GM10248 (cell line): ENCODE measurements at places on chromosomes 5 and 9.

DNA sequence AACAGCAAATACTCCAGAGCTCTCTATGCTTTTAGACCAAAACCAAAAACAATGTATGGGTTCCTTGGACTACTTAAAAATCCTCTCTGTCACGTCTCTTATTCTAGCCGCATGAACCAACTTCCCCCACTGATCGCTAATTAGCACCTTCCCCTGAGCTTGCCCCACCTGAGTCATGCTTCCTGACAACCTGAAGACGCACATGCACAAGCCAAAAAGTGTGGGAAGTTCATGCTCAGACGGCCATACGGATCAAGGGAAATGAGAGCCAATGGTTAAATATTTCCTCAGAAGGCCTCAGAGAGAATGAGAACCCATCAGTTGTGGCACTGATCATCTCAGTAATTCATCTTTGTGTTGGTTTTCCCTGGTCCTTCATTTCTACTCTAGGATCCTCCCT is 199.7 kb downstream of the BNC2 start:
- DNase-seq, result no peak

DNA sequence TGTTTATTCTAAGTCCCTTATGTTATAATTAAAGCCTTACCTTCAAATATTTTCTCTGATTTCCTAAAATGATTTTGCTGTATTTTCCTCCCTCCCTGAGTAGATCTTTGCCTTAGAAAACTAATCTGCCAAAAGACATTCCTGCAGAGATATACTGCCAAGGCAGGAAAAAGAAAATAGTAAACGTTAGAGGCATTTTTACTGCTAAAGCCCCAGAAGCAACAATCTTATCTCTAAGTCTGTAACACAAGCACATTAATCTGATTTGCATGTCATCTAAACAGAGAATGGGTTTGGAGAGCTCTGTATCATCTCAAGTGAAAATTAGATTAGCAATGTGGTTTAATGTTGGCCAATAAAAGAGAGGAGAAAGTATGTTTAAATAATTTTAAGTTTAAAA is 847.7 kb downstream of the MAT2B start:
- no peak for DNase-seq

DNA sequence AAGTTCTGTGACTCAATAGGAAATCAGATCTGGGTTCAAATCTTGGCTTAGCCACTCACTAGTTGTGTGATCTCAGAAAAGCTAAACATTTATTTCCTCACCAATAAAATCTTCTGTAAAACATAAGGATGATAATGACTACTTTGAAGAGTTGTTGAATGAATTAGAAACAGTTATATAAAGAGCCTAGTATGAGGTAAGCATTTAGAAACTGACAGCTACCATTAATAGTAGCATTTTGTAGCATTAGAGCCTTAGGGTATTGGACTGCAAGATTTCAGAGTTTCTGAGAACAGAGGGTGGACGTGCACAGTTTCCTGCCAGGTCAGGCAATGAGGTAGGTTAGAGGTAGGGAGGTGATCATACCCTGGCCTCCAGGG is 293.2 kb downstream of the CWC27 start:
- DNase-seq, result no peak

DNA sequence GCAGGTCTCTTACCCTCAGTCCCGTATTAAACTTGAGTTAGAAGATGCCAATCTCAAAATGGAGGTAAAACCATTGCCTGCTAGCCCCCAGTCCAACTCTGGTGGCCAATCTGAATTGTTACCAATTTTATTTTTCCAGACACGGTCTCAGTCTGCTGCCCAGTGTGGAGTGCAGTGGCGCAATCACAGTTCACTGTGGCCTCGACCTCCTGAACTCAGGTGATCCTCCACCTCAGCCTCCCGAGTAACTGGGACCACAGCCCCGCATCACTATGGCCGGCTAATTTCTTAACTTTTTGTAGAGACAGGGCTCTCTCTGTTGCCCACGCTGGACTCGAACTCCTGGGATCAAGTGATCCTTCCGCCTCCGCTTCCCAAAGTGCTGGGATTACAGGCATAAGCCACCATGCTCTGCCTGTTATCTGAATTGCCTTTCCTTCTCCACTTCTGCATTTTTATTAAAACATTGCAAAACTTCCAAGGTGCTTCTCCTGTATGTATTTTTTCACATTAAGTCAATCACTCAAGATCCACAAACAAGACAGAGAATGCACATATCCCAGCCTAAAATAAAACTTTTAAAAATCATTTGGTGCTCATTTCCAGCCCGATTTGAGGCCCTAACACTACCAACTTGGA is 2.3 kb downstream of the FANCC start:
- no peak for DNase-seq

DNA sequence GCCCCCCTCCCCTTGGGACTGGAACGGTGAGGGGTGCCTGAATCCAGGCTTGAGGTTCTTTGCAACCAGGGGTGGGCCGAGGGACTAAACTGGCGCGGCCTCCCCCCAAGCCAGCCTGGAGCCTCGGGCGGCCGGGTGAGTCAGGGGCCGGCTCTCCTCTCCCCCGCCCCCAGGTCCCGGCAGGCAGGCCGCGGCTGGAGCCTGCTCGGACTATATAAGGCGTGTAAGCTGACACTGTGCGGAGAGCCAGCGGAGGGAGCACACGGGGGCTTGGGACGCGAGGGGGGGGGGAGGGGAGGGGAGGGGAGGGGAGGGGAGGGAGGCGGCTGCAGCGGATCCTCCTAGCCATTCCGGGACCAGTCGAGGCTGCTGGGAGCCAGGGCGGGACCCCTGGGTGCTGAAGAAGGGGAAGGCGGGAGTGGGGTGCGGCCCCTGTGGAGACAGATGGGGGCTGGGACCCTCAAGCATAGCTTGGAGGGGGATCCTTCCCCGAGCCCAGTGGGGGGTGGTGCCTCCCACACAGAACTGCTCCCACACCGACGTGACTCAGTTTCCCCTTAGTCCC is 595 bp downstream of the PDLIM7 start:
- peak; percentile 71 for DNase-seq

DNA sequence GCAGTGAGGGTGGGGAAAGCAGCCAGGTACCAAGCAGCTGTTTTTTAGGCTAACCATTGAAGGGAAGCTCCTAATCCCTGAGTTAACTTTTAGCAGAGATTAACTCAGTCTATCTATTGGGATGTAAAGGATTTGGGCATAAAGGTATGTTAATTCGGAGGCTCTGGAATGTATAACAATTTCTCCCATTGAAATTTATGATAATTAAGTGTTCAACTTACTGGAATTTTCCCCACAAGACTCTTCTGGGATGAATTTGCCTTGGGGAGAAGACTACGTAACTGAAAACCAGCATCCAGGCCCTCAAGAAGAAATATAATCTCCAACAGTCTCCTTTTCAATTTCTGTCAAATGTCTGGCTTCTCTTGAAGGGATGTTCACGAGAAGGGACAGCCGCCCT is 23.6 kb downstream of the ZFP62 start:
- DNase-seq, result no peak

DNA sequence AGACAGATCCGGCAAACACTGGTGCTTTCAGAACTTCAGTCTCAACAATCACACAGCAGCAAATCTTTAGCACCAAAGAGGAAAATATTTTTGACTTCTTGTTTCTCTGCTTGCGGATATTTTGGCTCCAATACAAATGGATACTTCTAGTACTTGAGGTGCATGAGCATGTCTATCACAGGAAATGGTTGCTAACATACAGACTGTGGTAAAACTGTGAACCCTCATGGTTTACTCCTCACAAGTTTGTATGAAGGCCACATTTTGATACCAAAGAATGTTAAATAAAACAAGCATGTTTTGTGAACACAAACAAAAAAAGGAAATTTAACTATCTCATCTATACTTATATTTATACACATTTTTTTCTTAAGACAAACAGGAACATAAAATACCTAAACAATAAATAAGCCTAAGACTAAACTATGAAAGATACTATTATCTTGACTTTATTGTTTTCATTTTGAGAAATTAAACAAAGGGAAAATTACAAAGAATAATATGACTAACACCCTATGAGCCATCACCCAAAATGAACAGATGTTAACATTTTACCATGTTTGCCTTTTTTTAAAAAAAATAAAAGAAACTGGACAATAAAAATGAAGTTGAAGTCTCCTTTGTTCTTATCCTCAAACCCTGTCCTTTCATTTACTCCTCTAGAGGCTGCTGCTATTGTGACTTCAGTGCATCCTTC is 135.0 kb upstream of the LHFPL2 start:
- DNase-seq, result no peak

GRCh38 chr5:159102311-159102934 is 2.7 kb upstream of the EBF1 start:
- DNase-seq, result no peak

DNA sequence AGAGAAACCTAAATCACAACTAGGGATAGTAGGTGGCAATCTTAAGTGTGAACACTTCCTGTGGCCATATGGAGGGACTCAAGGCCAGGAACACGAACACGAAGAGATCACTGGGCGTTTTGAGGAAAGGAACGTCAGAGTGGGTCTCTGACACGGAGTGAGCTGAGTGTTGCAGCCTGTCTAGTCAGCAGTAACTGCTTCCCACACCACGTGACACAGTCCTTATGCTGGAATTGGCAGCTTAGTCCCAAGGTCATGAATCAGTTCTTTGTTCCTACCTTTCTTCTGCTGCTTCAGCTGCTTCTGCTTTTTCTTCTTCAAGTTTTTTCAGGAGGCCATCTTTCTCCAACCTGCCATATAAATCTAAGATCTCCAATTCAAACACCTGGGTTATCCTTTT is 18.2 kb downstream of the SPACA9 start:
- DNase-seq, result no peak

- peak; percentile 33 for DNase-seq
Measured at GRCh38 chr5:76736679-76737556, 21.0 kb downstream of the F2R start.

DNA sequence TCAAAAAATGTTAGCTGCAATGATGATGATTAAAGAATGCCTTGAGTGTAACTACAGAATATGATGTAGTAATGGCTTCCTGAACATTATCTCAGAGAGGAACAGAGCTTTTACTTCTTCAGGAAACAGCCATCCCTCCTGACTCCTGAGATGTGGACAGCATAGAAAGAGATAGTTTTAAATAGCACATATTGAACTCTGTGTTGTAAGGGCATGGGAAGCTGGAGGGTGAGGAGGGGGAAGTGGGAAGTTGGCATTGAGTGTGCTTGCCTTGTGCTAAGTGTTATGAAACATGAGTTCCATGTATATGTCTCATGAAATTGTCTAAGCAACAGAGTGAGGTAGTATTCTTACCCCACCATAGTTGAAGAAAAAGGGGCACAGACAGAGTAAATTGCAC is 161.5 kb upstream of the SLC28A3 start:
- no peak for DNase-seq

DNA sequence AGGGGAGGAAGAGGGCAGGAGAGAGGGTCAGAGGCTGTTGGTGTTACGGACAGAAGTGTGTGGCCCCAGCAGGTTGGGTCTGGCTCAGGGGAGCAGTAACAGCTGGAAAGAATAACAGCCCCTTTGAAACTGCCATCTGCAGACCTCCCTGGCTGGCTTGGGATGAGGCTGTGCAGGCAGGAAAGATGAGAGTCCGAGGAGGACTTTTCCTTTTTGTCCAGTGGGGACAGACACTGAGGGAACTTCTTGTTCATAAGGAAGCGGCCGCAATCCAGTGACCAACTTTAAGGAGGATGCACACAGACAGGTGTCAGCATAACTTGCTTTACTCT is 14.8 kb upstream of the PLEKHG4B start:
- DNase-seq, result peak; percentile 8

DNA sequence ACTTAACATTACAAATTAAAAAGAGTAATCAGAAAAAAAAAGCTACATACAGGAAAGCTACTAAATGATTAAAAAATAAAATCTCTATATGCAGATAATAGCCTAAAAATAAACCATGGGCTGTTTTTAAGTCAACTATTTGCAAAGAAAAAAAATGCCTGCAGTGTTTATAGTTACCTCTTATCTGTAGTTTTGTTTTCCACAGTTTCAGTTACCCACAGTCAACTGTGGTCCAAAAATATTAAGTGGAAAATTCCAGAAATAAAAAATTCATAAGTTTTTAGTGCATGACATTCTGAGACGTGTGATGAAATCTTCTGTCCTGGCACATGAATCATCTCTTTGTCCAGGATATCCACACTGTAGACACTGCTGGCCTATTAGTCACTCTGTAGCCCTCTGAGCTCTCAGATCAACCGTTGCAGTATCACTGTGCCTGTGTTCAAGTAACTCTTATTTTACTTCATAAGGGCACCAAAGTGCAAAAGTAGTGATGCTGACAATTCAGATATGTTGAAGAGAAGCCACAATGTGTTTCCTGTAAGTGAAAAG is 59.2 kb downstream of the PRELID2 start:
- no peak for DNase-seq

DNA sequence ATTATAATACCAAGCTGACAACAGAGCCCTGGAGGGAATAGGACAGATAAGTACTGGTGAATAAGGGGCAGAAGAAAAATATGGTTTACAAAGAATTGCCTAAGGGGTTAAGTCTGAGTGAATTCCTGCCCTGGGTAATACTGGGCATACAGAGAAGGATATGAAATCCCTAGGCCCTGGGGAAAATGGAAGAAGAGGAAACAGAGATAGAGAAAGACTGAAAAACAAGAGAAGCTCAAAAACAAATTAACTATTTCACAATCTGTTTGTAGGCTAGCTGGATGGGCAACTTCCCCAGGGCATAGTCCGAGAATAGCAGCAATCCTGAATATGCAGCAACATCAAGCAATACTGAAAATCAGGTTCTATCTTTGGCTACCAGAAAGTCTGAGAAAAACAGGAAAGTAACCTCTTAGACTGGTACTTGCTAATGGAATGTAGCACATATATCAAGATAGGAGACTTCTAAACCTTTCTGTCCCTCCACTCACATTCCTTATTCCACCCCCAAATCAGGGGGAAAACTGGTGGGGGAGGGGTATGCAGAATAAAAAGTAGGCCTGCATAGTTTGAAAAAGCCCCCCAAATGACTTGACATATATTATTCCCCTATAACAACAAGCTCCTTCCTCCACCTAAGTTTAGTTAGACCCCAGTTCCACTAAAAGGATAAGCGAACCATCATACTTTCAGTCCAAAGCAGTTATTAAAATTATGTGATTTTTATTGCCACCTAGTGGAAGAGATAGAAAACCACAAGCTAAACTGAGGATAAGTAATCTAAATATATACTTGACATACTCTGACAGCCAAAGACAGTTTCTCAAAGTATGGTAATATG is 20.6 kb downstream of the SLC38A9 start:
- DNase-seq, result peak; percentile 30

- no peak for DNase-seq
Measured at GRCh38 chr5:59246145-59246869, 647.2 kb downstream of the PDE4D start.

GRCh38 chr9:123373447-123373923 is 17.5 kb downstream of the CRB2 start:
- DNase-seq, result no peak

- no peak for DNase-seq
Measured at GRCh38 chr5:38045446-38045845, 205.6 kb upstream of the GDNF start.

DNA sequence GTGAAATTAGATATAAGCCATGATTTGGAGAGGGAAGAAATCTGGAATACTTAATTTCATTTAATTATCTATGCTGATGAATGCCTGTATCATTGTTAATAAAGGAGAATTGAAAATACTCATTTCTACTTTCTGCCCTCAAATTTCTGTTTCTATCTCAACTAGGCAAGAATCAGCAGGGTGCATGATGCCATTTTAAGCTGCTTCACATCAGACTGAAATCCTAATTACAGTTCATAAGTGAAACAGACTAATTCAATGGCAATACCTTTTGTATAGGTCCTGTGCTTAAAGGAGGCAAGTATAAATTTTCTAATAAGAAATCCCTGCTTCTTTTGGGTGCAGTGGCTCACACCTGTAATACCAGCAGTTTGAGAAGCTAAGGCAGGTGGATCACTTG is 22.3 kb upstream of the TAL2 start:
- DNase-seq, result no peak
